ENCODE measurements at places on chromosomes 2 and 18.

DNA sequence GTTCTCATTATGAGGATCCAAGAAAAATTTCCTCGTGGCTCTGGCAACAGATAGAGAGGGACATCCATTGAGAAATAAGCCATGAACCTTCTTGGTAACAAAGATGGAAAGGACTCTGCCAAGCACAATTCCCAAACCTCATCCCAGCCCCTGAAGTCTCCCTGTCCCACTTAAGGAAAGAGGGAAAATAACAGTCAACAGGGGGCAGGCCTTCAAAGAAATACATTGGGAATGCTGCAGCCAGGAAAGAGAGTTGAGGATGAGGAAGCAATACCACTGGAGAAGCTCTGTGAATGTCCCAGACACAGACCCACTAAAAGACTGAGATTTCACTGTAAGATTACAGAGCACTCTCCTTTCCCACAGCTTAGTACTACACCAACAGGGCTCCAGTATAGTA is 93.2 kb downstream of the CD226 start:
- no peak for DNase-seq

- no peak for DNase-seq
Measured at GRCh38 chr2:86344404-86344803, 7.0 kb upstream of the REEP1 start.

DNA sequence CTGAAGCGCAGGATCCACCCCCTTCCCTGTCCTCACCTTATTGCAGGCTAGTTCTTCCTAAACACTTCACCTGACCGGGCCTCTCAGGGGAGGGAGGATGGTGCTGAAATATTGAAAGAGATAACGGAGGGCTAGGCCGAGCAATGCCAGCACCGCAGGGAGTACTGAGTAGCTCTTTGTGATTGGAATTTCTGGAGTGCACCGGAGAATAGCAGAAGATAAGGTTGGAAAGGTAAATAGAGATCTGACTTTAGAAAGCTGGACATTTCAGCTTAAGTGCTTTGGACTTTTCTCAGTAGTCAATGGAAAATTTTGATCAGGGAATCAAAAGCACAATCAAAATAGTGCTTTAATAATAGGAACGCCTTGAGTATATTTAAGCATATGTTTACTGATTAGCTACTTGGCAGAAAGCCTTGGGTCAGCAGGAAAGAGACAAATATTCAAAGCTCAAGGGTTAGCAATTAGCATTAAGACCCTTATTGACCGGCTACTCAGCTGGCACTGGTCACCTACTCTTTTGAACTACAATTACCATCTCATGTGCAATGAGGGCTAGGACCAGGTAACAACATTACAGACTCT is 142.9 kb upstream of the NDUFV2 start:
- no peak for DNase-seq

GRCh38 chr2:81436256-81436655 is 1131.7 kb upstream of the LRRTM1 start:
- DNase-seq, result no peak

DNA sequence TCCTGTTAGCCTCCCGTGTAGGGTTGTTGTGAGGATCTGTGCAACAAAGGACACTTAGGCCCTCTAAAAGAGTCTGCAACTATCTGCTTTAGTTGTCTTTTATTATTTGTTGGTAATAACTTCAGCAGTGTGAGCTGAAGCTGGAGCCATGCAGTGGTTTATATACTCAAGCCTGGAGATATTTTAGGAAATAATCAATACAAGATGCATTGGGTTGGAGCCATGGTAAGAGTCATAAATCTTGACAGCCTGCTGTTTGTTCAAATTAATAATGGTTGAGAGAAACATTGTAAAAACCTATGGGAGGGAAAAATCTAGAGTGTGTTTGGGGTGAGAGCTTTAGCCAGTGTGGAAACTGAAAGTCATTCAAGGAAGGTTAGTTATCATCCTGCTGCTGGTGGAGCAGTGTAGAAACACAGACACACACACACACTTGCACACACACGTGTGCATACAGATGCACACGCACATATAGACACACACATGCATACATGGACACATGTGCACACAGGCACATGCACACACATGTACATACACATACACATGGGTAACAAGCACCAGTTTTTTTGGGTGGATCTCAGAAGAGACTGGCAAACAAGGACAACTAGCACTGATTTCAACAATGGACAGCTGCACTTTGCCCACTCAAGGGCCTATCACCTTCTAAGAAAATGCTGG is 51.0 kb downstream of the ACOXL start:
- no peak for DNase-seq

DNA sequence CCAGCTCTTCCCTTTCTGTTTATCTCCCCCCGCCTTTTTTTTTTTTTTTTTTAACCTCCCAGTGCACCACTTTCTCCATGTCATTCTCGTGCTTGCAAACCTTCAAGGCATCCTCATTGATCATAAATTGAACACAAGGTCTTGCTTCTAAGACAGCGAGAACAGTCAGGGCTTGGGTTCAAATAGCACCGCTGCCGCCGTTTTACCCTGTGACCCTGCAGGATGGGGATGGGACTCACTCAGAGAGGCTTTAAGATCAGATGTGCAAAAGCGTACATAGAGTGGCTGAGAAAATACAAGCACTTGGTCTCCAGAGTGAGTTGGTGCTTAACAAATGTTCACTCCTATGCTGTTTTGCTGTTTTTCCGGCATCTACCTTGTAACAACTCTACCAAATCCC is 93.6 kb downstream of the TCF7L1 start:
- no peak for DNase-seq

DNA sequence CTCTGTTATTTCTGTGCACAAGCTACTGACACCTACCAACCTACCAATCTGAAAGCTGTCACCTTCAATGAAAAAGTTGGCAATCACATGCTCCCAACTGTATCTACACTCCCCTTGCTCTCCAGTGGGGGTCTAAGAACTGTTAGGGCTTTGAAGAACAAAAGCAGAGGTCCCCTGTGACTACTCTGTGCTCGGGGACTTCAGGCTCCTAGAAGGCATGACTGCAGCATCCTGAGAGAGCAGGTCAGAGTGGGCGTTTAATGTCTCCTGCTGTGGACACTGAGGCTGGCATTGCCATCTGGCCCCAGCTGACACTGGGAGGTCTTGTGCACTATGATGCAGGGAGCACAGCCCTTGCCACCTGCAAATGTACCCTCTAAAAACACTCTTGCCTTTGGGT is 93.3 kb downstream of the ACTR2 start:
- DNase-seq, result peak; percentile 26

DNA sequence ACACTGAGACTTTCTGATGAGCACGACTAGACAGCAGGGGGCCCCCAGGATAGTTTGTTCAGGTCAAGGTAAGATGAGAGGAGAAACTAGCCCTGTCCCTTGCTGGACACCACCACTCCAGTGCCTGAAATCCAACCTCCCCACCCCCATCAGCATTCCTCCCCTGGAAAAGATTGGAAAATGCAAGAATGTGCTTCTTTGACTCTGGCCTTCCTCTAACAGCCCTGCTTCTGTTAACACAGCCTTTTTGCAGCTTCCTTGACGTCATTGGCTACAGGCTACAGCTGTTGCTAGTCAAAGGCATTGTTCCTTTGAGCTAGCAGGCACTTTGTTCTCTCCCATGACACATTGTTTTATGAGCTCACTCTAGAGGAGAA is 20.1 kb upstream of the LTBP1 start:
- DNase-seq, result no peak

GRCh38 chr18:10771053-10771709 is 245.4 kb downstream of the NAPG start:
- DNase-seq, result no peak

DNA sequence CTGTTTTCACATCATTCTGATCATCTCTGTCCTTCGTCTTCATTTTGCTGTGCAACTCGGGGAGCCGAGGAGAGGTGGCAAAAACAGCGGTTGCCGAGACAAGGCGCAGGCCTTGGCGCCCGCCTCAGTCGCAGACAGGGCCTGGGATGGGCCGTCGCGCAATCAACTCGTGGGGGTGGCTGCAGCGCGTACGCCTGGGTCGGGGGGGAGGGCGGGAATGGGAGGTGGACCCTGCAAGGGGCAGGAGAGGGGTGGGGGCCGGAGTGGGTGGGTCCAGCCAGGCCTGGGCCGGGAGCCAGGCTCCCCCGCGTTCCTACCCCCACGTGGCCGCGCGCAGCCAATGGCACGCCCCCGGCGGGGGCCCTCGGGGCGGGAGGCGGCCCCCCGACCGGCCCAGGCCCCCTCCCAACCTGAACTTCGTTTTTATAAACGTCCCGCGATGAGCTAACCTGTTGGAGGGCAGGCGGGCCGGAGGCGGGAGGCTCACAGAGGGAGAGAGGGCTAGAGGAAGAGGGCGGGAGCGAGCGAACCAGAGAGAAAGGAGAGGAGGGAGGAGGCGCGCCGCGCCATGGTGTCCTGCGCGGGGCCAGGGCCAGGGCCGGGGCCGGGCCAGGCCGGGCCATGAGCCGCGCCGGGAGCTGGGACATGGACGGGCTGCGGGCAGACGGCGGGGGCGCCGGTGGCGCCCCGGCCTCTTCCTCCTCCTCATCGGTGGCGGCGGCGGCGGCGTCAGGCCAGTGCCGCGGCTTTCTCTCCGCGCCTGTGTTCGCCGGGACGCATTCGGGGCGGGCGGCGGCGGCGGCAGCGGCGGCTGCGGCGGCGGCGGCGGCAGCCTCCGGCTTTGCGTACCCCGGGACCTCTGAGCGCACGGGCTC is at the start of gene HOXD13:
HOXD13 (plus strand) TSS at position 452 of the 875 bp plus-strand sequence; CDS start at position 622, 170 bp downstream.
- DNase-seq, result no peak

- DNase-seq, result peak; percentile 18
Measured at GRCh38 chr2:44844651-44845270, 96.7 kb upstream of the SIX3 start.

DNA sequence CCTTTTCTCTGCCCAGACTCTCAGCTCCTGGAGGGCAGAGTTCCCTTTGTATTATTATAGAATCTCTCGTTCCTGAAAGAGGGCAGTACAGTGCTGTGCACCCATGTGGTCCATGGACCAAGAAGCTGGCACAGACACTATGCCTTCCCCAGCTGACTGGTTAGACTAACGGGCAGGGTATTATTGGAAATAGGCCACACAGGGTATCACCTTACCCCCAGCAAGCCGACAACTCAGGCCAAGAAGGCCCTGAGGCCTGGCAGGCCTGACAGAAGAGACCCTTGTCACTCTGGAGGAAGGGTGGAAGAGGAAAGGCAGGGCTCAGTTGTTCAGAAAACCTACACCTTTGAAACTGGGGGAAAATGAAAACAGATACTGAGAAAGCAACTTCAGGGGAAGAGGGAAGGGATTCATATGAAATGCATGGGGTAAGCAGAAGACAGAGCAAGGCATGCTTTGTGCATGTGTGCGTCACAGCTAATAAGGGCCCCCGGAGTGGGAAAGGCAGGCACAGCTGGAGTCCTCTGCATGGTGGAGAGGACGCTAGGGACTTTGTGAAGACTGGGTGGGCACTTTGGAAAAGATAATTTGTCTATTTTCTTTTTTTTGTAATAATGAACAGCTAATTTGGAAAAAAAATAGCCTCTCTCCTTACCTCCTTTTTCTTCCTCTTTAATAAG is 476.8 kb upstream of the CELF4 start:
- DNase-seq, result no peak

DNA sequence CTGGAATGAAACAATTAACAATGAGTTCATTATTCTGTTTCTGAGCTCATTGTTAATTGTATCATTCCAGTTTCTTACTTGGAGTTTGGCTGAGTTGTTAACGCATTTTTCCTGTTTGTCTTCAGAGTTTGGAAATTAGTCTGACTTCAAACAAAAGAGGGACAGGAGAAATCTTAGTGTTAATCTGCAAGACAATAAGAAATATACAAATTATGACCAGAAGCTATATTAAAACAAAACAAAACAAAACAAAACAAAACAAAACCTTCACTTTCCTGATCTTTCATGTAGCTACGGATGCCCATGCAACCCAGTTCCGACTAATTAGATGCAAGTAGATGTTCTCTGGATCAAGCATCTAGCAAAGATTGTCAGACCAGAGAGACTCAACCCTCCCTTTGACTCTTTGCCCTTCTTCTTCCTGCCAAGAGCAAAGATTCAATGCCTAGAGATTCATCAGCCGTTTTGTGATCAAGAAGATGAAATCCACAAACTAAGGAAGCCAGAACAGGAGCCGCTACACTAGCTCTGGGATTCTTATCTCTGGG is 686.2 kb upstream of the FSHR start:
- no peak for DNase-seq

DNA sequence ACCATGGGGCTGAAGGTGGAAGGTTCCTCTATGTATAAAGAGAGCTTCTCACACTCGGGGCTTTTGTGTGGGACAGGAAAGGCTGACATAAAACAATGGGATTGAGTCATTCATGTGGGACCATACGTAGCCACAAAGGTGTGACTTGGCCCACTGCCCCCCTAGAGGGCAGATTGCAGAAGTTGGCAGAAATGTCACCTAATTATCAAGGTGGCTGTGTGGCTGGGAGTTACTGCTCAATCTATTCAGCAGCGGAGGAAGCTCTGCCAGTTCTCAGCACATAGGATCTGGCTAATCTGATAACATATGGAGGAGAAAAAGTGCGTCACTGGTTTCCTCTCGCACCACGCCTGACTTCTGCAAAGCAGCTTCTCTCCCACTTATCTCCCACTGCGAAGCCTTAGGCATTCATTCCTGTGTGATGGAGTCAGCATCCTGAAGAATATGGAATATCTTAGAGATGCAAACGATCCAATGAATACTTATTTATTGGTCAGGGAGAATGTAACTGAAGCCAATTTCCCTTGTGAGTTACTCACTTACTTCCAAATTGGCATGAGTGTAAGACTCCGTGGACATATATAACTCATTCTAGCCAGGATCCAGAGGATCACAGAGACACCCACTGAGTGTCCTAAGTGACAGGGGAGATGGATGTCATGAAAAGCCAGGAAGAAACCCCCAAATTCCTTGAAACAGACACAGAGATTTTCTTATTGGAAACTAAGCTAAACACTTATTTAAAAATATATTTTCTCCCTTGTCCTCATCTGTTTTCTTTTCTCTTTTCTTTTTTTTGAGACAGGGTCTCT is 344.8 kb downstream of the TGIF1 start:
- DNase-seq, result no peak

DNA sequence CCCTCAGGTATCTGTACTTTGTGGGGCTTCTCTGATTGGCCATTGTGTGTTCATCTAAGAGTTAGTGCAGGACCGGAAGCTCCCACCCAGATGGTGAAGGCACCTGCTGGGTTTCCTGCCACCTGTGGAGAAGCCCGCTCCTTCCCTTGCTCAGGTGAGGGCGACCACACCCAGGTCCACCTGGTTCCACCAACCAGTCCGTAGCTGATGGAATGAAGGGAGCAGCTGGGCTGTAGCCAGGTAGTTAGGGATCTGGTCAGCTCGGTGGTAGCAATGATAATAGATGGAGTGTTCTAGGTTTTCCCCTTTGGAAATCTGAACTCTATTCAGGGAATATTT is 16.0 kb downstream of the SH3BP4 start:
- DNase-seq, result no peak

DNA sequence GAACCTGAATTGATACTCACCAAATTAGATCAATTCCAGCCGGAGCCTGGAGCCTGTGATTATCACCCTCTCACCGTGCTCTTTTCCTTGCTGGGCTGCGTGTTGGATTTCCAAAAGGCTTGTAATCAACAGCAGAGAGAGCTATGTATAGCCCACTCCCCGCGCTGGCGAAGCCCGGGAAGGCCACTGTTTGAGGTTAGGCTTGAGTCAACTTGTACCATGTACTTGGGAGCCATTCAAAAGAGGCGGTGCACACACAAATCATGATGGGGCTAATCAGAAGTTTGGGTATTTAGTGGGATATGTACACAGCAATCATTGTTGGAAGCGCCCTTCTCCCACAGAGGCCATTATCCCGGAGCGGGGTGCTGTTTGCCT is 151.6 kb downstream of the GLI2 start:
- DNase-seq, result no peak

- peak; percentile 31 for DNase-seq
Measured at GRCh38 chr2:237421542-237422116, 7.7 kb upstream of the COL6A3 start.

GRCh38 chr2:194304191-194304590 is 1352.8 kb upstream of the SLC39A10 start:
- no peak for DNase-seq
